Tibial nerve (tissue), 4 donors: ENCODE measurements at places on chromosomes 11 and 22. TPM values are rescaled to one million over a fixed set of nuclear protein-coding genes. Genes with fewer than 3 reads are reported as not detected.

The RAG2 gene
- total RNA-seq, result not detected

The SEC14L2 gene
- total RNA-seq, result 14.0 TPM

DNA sequence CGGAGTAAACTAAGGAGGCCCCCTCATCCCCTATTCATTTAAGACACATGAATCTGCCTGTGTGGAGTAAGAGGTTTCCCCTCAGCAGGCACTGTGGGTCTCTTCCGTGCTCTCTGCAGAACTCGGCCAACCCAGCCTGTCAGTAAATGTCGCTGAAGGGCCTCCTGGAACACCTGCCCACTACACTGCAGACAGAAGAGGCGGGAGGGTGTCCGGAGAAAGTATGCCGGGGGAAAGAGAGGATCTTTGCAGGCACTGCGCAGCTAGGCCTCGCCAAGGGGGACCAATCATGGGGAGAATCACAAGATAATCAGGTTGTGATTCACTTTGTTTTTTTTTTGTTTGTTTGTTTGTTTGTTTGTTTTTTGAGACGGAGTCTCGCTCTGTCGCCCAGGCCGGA, 110.8 kb downstream of the MORC2 start:
- DNase-seq, result no peak
- no peaks in the 10 kb centered on the region for H3K27me3 ChIP-seq
- H3K27ac ChIP-seq, result no peak overlapping the region

GRCh38 chr22:36327922-36328551, 59.7 kb downstream of the MYH9 start:
- H3K4me1 ChIP-seq, result peaks cover 100% of the 10 kb centered on the region
- no peaks in the 10 kb centered on the region for H3K36me3 ChIP-seq
- no peak for DNase-seq

- H3K27ac ChIP-seq, result peak overlapping the region; percentile 93
- no peaks in the 10 kb centered on the region for H3K36me3 ChIP-seq
- H3K27me3 ChIP-seq, result no peaks in the 10 kb centered on the region
- H3K4me1 ChIP-seq, result peaks cover 8% of the 10 kb centered on the region
Observed at GRCh38 chr11:12591706-12592105, 82.5 kb upstream of the TEAD1 start.

DNA sequence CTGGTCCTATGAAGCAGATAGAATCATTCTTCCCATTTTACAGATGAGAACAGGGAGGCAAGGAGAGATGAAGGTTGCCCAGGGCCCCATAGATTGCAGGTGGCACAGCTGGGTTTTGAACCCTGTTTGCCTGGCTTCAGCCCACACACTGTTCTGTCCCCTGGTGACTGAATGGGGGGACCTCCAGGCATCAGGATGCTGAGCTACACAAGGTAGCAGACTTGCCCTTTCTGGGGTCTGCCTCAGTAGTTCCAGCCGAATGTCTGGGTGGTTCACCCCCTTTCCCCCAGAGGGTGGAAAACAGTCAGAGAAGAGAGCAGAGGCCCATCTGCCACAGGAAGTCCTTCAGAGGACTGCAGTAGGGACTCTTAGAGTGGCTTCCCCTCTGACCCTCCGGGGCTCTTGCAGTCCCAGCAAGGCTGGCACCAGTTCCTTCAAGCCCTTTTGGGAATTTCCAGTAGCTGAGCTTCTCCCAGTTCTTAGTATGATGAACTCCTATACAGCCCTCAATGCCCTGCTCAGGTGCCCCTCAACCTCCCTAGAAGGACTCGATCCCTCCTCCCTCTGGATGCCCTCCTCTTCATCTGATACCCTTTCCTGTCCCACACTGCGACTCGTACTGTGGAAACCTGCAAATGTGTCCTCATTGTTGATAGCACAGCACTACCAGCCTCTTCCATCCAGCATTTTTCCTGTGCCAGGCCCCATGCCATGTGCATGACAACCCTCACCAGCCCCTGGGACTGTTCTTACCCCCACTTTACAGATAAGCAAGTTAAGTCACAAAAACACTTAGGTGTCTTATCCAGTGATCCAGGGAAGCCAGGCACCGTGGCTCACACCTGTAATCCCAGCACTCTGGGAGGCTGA, 82.8 kb downstream of the IGLL1 start:
- no peak overlapping the region for H3K27ac ChIP-seq
- H3K27me3 ChIP-seq, result no peaks in the 10 kb centered on the region
- DNase-seq, result no peak
- H3K4me3 ChIP-seq, result no peak overlapping the region
- H3K4me1 ChIP-seq, result no peaks in the 10 kb centered on the region

DNA sequence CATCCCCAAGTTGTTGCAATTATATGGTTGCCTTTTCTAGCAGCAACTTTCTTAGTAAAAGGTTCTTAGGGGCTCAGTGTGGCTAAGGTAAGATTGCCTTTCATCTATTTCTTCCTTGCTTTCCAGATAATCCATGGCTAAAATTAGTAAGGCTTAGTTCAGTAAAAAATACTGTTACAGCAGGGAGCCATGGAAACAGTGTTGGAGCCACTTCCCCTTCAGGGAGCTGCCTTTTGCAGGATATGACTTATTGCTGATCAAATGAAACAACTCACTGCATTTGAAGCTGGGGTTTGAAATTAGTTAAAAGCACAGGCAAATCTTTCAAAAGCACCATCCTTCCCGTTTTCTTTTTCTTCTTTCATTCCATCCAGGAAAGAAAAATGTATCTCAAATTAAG, 184.3 kb downstream of the C11orf87 start:
- H3K36me3 ChIP-seq, result no peaks in the 10 kb centered on the region
- DNase-seq, result no peak
- H3K4me3 ChIP-seq, result no peak overlapping the region
- H3K27me3 ChIP-seq, result no peaks in the 10 kb centered on the region
- no peaks in the 10 kb centered on the region for H3K4me1 ChIP-seq
